ENCODE measurements at places on chromosomes 4 and X.

DNA sequence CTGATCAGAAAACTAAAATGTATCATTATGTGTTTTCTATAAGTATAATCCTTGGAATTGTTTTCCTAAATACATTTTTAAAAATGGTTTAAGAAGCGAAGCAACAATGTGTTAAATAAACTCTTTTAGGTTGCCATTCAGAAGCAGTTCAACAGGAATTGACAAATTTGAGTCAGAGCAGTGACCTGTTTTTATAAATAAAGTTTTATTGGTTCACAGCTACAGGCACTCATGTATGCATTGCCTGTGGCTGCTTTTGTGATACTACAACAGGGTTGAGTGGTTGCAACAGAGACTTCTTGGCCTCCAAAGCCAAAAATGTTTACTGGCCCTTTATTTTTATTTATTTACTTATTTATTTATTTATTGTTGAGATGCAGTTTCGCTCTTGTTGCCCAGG lies 99.5 kb downstream of the FRMPD4 start:
- DNase-seq: no peak

DNA sequence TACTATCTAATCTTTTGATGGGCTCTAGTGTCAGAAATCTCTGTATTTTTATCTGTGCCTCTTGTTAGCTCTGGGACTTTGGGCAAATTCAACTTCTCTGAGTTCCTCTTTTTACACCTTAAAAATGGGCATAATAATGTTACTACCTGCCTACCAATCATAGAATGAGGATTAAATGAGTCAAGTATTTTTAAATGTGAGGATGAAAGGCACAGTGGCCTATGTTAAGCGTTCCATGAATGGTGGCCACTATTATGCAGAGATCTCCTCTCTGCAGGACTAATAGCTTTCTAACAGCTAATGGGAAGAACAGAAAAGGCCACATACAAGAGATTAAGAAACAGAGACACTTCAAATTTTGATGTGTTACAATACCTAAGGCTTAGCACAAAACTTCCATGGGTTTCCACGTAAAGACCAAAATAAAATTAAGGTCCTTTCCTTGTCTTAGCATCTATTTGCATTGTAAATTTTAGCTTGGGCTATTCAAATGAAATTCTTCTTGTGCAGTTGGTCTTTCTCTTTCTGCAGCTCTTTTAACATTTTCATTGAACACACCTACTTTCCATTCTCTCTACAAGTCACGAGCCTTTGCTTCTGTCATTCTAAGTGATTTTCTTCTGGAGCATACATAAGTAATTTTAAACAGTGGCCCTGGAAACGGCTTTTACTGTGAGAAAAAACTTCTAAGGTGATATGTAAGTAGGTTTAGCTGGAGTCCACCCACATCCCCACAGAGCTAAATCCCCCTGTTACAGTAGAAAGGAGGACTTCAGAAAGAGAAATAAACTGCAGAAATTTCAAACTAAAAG lies 117.9 kb upstream of the MED14 start:
- DNase-seq: no peak

- no peak for DNase-seq
Measured at GRCh38 chrX:40077906-40078305, 19.9 kb downstream of the BCOR start.

GRCh38 chr4:150106886-150107285 lies 28.6 kb downstream of the DCLK2 start:
- no peak for DNase-seq

- DNase-seq: no peak
Measured at GRCh38 chr4:118954246-118954645, 65.6 kb downstream of the SYNPO2 start.

GRCh38 chr4:66766557-66766956 lies 778.7 kb downstream of the CENPC start:
- DNase-seq: no peak

DNA sequence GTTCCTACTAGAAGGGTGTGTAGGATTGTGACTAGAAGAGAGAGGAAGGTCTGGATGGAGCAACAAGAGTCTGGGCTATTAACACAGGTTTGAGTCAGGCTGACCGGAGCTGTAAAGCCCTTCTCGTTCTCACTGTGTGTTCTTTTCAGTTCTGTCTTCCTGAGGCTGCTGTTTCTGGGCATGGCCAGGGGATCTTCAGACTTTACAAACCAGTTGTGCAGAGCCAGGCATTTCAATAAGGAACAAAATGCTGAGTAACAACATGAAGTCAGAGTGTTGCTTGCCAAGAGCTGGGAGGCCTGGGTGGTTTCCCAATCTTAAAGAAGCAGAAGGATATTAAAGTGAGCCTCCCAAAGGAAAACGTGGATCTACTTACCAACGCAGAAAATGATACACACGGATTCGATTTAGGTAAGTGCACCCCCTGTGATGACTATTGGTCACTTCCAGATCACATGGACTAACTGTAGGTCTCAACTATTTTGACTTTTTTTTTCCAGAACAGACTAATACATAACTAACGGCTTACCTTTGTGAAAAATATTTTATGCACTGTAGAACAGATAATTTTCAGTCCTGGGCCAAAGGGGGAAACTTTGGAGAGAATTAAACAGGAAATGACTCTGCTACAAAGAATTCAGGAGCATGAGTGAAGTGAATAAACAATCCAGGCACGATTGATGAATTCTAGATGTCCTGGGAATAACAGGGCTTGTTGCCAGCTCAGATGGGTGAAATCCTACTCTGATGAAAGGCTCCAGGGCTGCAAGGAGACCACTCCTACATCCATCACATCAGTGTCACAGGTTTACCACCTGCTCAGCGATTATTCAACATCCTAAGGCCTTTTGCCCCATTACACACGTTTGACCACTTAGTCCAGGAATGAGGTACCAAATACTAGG lies 94.5 kb downstream of the ANXA3 start:
- DNase-seq: no peak

- DNase-seq: no peak
Measured at GRCh38 chrX:37783305-37783704, 3.4 kb downstream of the CYBB start.

GRCh38 chrX:152641256-152641875 lies 3.7 kb downstream of the GABRQ start:
- no peak for DNase-seq

DNA sequence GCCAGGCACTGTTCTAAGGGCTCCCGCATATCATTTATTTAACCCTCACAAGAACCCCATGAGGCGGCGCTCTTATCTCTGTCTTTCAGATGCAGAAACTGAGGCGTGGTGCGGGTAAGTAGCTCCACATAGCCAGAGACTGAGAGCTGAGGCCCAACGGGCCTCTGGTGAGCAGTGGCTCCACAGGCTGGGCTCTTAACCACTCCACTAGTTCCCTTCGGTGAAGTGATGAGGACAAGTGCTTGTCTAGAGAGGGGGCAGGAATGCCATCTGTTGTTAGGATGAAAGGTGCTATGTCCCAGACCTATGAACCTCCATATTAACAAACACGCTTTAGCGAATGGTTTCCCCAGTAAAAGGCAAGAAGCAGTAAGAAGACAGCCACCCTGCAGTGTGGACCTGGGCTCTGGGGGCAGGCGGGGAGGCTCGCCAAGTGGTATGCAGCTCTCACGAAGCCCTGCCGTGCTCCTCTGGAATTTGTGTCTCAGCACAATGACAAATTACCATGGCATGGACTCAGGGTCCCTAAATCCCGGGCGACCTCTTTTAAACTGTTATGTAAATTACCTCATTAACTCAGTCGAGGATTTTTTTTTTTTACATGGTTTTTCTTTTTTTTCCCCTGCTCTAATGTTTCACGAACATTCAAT lies 20.9 kb upstream of the S100G start:
- no peak for DNase-seq

DNA sequence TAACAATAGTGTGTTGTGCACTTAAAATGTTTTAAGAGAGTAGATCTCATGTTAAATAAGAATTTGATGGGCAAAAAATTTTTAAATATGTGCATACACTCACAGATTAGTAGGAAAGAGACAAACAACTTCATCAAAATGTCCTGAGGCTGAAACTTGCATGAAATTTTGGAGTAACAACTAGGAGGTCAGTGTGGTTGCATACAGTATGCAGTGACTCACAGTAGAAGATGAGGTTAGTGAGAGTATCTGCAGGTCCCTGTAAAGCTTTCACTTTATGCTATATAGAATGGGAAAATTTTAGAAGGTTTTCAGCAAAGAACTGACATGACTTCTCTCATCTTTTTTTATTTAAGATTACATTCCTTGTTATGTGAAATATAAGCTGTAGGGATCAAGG lies 453.1 kb upstream of the KLHL4 start:
- no peak for DNase-seq

- DNase-seq: no peak
Measured at GRCh38 chr4:1547856-1548826, 136.0 kb downstream of the FAM53A start.

DNA sequence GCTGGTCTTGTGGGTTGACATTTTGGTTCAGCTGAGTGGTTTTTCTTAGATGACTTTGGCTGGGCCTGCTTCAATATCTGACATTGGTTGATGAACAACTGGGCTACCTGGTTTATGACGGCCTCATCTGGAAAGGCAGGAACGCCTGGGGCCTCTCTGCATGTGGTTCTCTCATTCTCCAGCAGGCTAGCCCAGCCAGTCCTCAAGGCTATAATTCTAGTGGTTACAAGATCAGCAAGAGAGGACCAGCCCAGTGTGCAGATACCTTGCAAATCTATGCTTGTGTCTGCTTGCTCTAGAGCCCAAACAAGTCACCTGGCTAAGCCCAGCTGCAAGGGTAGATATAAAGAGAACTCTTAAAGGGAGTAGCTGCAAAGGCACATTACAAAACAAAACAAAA lies 214.2 kb upstream of the PUDP start:
- no peak for DNase-seq

- no peak for DNase-seq
Measured at GRCh38 chr4:100842856-100843255, 325.0 kb upstream of the EMCN start.

DNA sequence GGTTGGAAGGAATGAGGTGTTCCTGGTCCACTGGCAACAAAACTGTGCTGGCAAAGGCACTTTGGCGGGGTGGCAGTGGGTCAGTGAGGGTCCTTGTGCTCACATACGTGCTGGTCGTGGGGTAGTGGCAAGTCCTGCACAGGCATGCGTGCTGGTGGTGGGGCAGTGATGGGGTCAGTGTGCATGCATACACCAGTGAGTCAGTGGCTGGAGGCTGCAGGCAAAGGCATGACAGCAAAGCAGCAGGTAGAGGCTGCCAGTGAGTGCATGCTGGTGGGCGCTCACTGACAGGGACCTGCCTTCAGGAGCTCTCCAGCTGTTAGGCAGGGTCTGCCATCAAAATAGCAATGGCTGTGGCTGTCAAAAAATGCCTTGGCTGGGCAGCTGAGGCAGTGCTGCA lies 42.1 kb downstream of the TMPRSS11E start:
- no peak for DNase-seq

DNA sequence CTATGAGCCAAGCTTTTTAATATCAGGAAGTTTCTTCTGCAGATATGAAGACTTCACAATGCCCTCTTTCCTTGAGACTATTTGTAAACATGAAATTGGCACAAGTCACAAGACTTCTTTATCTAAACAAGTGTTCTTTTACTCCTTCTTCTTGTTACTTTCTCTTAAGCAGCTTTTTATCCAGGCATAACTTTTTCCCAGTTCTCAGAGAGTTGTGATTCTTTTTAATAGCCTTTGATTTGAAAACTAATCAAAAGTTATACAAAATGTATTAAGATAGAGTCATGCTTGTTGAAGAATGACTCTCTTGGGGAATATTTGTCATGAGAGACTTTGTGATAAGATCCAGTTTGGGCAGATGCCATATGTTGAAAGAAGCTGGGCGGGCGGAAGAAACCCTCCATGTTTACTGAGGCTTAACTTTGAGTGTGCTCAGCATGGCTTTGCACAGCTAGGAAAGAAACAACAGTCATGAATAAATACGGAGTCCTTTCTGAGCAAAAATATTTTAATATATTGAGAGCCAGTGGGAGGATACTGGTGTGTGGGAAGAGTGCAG lies 39.3 kb downstream of the SYTL5 start:
- no peak for DNase-seq

DNA sequence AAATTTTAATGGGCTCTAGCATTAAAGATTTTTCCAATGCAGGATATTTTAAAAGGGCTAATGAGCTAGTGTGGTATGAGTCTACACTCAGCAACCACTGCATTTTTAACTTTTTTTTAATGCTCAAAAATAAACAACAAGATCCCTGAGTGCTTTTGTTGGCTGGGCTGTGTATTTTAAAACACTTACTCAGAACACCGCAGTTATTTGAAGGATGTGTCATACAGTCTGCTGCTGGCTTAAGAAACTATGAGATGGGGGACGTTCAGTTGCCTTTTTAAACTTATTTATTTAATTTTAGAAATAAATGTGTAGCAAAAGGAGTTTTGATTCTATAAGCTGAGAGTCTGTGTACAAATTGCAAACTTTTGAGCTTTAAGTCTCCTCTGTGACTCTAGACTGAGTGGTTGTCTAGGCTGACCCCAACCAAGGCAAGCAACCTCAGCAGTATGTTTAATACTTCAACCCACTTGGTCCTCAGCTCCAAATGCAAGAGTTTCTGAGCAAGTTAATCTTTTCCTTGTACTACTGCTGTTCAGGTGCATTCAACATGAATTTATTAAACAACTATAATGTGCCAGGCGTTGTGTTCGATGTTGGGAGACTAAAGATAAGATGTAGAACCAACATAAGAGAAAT lies 278.6 kb upstream of the DIPK2B start:
- no peak for DNase-seq

DNA sequence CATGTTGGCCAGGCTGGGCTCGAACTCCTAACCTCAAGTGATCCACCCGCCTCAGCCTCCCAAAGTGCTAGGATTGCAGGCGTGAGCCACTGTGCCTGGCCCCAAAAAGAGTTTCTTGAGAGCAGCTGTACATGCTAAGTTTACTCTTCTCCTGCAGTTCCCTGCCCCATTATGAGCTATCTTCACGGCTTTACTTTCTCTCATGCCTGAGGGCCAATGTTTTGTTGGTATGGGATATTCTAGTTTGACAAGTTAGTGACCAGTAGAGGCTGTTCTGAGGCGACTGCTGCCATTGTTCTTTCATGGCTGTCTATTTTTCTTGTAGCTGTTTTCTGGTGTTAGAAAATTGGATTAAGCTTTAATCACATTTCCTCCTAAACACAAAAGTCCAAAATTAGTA lies 78.0 kb upstream of the STX18 start:
- no peak for DNase-seq

DNA sequence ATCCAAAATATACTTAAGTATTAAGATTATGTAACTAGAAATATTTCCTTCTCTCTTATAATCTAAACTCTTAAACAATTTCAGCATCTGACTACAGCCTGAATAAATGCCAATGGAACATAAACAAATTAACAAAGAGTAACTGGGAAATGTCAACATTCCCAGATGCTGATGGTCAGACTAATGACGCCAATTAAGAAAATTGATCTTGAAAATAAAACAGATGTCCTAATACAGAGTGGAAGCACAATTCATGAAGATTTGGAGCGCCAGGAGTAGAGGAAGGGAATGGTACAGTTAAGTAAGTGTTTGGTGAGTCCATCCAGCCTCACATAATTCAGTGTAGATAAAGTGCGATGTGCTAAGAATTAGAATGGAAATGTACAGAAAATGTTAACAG lies 203.7 kb upstream of the NWD2 start:
- no peak for DNase-seq

Data from stimulated activated CD4-positive, alpha-beta T cell treated with anti-CD3 and anti-CD28 coated beads, Interleukin-4, amount 100 ng/mL, for 48 hours (primary cell).